Right hindlimb (tissue), 1 donor: ENCODE measurements at places on chromosomes 2 and 18.

- no peak for DNase-seq
Observed at GRCh38 chr2:10217489-10218435, 84.9 kb upstream of the HPCAL1 start.

DNA sequence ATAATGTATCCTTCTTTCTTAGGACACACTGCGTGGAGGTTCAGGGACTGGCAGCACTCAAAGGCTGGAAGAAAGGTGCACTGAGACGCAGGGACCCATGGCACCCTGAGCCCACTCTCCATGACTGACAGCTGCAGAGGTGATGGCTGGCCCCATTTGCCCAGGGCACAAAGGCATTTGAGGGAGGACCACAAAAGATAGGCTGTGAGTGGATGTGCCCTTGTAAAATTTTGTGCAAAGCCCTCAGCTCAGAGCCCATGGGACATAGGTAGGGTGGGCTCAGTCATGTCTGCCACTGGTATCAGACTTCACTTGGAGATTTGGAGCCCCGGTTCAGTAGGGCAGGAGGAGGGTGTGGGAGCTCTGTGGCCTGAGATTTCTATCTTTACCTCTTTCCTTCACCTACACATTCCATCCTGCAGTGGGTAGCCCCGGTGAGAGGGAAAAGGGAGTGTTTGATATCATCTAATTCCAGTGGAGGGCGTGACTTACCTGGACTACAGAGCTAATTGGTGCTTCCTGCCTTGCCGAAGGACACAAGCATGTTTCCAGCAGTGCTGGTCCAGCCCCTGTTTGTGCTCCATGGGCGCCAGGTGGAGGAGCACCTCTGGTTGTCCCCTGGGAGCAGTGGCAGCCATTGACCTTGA lies 312.2 kb downstream of the EN1 start:
- no peak for DNase-seq

- no peak for DNase-seq
Observed at GRCh38 chr2:47771211-47771610, 11.7 kb upstream of the MSH6 start.

GRCh38 chr18:39403121-39403520 lies 1837.5 kb upstream of the CELF4 start:
- DNase-seq: no peak

GRCh38 chr2:168427451-168427850 lies 28.6 kb upstream of the CERS6 start:
- no peak for DNase-seq

DNA sequence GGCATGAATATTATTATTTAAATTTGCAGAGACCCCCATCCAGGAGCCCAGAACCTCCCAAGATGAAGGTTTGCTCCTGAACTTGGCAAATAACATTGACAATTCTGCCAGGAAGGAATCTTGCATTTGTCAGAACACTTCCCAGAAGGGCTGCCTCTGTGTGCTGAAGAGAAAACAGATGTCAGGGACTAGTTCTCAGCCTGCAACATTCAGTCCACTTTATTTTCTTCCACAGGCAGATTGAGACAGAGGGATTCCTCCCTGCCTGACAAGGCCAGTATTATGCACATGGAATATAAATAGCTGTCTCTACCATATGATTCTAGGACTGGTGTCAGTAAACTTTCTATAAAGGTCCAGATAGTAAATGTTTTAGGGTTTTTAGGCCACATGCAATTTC lies 171.5 kb upstream of the SIX2 start:
- no peak for DNase-seq

GRCh38 chr2:180205621-180206235 lies 198.6 kb upstream of the CWC22 start:
- DNase-seq: no peak

DNA sequence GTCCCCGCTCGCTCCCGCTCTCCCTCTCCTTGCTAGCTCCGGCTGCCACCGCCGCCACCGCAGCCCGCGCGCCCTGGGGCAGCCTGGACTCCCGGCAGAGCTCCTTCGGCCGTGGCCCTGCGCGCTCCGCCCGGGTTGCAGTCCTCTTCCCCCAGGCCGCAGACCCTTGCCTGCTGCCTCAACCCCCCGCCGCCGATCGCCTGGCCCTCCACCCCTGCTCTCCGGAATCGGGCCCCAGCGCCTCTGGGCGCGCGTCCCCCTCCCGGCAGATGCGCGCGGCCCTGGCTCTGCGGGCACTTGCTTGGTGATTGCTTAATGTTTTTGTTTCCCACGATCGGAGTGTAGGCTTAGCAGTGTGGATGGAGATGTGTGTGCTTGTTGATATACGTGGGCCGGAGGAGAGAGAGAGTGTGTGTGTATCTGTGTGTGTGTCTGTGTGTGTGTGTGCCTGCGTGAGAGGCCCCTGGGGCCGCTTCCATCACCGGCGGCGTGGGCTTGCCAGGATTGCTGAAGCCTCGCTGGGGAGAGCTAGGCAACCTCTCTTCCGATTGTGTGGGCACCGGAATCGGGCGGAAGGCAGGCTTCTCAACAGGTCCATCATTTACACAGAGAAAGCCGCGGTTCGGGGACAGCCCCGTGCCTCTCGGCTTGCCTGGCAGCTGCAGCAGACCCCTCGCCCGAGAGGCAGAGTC lies 877 bp downstream of the INHBB start:
- DNase-seq: no peak

GRCh38 chr2:210548878-210549384 lies 7.5 kb upstream of the CPS1 start:
- DNase-seq: no peak

DNA sequence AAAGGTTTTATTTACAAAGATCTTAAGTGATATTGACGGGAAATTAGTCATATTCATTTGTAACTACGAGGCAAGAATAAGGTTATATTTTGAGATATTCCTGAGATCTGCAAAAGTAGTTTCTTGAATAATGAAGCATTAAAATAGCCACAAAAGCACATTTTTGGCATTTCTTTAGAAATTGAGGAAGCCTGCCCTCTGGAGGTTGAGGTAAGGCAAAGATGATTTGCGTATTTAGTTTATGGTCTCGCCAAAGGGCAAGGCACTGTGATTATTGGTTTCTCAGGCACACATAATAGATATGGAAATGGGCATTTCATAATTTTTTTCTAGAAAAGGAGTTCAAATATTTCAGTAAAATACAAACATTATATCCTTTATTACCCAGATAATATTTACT lies 143.7 kb upstream of the RPRM start:
- DNase-seq: no peak

GRCh38 chr2:160109243-160109642 lies 46.8 kb upstream of the PLA2R1 start:
- no peak for DNase-seq

DNA sequence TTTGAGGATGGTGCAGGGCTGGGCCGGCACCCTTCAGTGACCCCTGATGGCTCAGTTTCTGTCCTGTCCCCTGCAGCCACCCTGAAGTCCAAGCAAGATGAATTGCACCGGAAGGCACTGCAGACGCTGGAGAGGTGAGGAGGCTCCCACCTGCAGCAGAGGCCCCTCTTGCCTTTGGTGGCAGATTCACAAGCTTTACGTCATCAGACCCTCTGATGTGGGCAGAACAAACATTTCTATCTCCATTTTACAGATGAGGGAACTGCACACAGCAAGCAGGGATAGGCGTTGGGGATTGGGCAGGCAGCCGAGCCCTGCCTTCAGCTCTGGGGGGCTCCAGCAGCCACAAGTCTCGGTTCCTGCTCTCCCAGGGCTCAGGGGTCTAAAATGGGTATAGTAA lies 107.7 kb upstream of the MCFD2 start:
- DNase-seq: no peak

DNA sequence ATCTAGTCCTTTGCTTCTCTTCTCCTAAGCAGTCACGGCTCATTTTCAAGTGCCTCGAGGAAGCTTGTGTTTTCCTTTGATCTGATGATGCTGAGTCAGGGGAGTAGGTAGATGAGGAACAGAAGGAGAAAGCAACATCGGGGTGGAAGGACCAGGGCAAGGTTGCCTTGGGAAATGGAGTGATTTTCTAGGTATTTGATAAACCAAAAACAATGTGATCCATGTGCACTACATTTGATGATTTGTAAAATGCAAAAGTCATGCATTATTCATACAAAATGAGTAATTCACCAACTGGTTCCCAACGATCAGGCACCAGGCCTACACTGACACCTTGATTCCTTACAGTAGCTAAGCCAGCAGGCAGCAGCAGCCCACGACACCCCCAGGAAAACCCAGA lies 205.3 kb downstream of the ANAPC1 start:
- no peak for DNase-seq

- peak; percentile 24 for DNase-seq
Observed at GRCh38 chr18:76981396-76981968, 151.1 kb downstream of the MBP start.

DNA sequence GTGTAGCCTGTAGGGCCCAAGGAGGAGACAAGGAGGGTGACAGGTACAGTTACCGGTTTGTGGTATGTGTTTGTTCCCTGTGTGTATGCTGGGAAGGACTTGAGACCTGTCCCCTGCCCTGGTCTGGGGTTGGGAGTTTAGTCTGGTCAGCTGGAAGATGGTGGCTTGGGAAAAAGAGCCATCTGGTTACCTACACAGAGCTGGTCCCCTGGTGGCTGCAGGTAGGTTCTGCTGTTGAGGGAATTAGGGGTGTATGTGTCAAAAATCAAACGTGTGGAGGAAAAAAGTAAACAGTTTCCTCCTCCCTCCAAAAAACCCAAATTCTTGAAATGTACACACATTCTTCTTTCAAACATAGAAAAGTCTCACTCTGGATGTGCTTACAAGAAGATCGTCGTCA lies 24.3 kb downstream of the PTMA start:
- DNase-seq: no peak

DNA sequence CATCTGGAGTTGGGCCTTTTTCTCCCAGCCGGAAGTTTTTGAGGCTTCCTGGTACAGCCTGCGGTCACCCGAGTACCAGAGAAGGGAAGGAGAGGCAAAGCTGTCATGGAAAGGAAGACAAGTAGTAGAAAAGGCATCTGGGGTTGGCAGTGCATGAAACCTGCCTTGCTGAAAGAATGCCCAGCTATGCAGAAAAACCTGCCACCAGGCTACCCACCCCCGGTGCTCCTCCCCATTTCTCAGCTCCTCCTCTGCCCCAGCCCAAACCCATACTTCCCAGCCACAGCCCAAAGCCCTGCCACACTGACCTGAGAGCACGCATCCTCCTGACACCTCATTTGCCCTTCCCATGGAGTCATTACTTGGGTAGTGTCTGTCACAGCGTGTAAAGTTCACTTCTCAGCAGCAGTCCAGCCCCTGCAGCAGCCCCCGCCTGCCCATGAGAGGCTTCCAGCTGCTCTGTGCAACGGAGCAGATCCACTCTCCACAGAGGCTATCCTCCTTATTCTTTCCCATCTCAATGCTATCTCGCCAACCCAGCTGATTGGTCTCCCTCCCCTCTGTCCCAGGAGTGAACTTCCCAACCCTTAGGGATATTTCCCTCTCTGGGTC lies 40.4 kb upstream of the MAL start:
- DNase-seq: no peak

DNA sequence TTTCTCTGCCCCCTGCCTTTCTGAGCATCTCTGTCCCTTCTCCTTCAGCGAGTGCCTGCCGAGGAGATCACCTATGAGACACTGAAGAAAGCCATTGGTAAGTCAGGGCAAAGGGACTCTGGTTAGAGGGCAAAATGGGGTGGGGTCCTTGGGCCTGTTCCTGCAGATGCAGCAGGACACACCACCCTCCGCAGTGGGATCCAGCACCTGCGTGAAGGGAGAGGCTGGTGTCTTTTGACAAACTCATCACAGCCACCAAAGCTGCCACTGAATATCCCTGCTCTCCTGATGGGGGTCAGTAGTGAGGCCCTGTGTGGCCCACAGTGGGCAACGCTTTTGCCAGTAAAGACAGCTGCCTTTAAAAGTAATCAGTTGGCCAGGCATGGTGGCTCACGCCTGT lies 18.7 kb downstream of the POMC start:
- DNase-seq: no peak

- no peak for DNase-seq
Observed at GRCh38 chr2:197708331-197708730, 3.2 kb downstream of the MARS2 start.

DNA sequence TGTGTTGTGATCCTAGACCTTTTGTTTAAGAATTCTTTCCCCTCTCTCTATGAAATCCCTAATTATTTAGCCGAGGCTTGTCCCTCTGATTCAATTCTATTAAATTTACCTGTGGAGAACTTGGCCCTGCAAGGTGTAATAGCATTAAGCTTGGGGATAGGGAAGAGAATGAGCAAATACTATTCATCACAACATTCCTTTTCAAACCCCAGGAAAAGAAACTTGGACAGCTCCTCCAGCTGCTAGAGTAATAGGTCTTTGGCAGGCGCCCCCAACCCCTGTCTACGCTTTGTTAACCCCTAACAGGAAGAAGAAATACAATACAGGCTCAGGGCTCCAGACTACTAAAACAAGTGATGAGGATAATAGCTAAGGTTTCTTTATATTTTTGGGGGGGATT lies 957.0 kb downstream of the CPS1 start:
- DNase-seq: no peak

- DNase-seq: peak; percentile 30
Observed at GRCh38 chr2:183070942-183071844, 7.4 kb upstream of the DUSP19 start.

DNA sequence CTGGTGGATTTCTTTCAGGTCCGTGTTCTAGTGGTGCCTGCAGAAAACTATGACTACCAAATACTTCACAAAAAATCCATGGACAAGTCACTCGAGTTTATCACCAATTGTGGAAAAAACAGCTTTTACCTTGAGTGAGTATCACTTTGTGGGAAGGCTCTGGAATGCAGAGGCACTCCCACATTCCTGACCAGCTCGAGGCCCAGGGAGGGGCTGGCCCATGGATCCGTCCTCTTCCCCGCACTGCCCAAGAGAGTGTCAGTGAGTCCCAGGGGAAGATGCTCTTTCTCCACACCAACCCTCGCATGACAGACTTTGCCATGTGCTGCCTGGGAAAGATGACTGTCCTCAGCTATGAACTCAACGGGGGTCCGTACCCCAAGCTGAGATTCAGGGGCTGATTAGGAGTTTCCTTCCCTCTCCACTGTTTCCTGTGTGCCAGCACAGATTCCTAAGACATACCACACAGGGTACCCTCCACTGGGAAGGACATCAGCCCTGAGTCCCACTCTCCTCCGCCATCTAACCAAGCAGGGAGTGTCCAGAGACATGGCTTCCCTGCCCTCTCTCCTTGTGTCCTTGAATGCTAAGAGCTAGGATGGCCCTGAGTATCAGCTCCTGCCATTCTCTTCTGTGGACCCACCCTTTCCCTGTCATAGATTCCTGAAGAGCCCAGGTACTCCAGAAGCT lies 155.9 kb downstream of the LAMA3 start:
- DNase-seq: no peak

DNA sequence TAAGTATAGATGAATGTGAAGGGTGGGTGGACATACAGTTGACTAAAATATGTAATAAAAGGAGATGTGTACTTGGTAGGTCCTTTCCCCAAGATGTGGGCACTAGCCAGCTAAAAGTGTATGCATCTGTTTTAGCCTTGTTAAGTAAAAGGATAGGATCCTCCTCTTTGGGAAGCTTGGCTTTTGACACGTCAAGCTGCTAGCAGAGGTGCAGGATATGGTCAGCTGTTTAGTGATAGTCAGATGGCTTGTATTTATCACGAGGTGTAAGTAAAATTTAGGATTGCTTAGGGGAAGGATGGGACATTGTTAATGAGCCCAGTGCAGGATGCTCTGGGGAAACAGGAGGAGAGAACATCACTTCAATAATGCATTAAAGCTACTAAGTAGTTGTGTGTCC lies 1.5 kb downstream of the MFSD6 start:
- DNase-seq: no peak

- DNase-seq: no peak
Observed at GRCh38 chr2:216622526-216622925, 10.7 kb upstream of the IGFBP2 start.
